ENCODE measurements at places on chromosomes 2 and 18.

DNA sequence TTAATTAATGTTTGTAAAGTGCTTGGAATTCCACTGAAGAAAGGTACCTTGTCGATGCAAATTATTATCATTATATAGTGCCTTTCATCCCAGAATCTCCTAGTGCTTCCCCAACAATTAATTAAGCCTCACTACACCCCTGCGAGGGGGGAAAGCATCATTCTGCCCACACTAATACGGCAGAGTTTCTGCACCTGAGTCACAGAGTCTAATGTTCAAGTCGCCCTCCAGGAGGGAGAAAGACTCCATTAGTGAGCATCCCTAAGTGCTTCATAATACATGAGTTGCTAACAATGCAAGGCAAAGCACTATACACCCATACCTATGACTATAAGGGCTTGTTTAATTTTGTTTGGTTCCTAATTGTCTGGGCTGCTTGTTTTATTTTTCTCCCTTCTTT, 25.4 kb upstream of the NRP2 start:
- DNase-seq, result no peak

DNA sequence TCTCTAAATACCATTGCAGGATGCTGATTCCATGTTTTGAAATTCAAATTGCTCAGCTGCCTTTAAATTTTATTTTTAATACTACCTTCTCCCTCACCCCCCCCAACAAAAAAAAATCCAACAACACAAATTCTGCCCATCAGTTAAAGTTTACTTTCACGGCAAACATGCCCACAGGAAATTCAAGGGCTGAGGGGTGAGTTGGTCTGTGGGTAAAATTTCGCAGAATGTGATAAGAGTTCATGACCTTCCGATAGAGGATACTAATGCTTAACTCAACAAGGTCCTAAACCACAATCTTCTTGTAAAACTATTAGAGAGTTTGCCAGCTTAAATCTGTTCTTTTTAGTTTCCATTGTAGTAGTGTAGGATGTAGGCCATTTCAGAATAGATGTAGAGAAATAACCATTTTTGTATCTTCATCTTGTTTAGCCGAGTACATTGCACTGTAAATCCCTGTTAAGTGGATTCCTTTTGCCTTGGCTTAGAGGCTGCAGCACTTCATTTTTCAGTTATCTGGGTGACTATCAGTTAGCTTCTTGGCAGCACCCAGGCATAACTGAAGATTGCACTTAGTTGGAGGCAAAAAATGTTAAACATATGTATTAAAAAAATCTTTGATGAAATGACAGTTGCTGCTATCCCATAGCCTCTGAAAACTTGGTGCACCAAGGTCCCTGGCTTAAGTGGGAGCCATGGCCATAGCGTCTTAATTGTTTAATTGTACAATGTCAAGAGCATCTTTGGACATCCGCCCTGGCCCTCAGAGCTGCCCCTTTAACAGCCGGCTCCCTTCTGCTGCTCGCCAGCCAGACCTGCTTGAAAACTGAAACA, 232.3 kb downstream of the HAUS1 start:
- DNase-seq, result no peak

- no peak for DNase-seq
Measured at GRCh38 chr18:25313268-25313667, 38.7 kb downstream of the ZNF521 start.

DNA sequence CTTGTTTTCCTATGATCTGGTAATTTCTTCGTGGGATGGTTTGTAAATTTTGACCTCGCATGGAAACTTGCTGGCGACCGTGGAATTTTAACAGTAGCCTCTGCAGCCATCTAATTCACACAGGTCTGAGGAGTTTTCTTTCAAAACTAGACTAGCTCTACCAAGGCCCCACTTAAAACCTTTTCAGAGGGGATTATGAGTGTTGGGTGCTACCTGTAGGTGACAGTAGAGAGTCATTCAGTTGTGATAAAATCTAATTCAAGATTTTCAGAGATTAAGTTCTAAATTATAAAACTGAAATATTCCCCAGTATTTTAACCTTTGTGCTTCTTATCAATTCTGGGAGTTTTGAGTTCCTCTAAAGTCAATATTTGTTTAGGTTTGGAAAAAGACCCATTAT, 31.0 kb downstream of the THSD7B start:
- DNase-seq, result no peak

DNA sequence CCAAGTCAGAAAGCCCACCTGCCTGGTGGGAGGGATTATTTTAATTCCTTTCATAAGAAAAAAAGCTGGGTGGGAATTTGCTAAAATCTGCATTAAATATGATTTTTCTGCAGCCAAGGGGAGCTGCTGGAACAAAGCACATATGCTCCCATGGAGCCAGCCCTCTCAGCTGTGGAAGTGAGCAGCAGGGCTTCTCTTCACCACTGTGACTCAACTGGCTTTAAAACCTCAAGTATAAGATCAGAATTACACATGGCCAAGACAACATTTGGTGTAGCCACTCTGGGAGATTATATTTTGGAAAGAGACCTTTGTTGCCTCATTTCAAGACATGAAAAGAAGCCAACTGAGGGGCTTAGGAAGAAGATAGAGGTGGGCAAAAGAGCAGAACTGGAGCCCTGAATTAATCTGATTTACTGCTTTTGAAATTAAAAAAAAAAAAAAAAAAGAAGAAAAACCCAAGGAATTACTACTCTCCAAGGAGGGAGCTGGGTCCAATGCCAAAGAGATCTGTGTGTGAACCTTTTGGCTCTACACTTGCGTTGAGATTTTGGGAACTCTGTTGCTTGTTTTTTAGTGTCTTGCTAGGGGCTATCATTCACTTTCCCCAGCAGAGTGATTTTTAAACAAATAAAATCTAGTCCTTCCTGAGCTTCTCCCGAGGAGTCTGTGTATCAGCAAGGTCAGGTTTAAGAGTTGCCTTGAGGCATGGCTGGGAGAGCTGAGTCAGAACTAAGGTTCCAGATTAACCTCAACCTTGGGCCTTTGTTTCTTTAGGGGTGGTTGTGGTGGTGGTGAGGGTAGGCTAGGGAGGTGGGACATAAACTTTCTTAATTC, 6.0 kb downstream of the LHCGR start:
- DNase-seq, result no peak

DNA sequence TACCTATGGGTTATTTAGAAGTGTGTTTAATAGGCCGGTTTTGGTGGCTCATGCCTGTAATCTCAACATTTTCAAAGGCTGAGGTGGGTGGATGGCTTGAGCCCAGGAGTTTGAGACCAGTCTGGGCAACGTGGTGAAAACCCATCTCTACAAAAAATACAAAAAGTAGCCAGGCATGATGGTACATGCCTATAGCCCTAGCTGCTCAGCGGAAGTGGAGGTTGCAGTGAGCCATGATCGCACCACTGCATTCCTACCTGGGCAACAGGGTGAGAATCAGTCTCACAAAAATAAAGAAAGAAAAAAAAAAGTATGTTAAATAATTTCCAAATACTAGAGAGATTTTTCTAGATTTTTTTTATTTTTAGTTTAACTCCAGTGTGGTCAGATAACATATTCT, 316.0 kb downstream of the KIAA1328 start:
- DNase-seq, result no peak

GRCh38 chr2:60152226-60152833, 401.1 kb downstream of the BCL11A start:
- DNase-seq, result peak; percentile 48

GRCh38 chr2:53422979-53423378, 344.6 kb upstream of the CHAC2 start:
- DNase-seq, result peak; percentile 2

- DNase-seq, result no peak
Measured at GRCh38 chr2:32227492-32227891, 37.2 kb downstream of the NLRC4 start.

GRCh38 chr18:36377626-36378025, 80.1 kb downstream of the FHOD3 start:
- no peak for DNase-seq

- DNase-seq, result no peak
Measured at GRCh38 chr2:120875431-120875830, 139.8 kb downstream of the GLI2 start.

DNA sequence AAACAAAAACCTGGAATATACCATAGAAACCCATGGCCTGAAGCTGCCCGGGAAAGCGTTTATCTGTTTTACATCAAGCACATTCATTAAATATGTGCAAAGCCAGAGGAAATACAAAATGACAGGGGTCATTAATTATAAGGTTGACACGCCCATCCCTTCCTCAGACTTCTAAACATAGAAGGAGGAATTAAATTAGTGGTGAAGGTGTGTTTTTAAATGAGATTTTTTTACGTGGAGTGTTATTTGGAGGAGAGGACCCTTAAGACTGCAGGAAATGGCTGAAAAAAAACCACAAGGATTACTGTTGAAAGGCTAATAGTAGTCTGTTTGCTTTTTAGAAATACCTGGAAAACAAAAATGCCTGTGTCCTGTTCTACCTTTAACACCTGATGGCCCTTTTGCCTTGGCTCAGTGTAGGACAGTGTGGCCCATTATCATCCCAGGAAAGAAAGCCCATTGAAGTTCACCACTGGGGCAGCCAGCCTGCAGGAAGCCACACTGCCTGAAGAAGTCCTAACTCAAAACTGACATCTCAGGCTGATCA, 123.2 kb downstream of the EPHA4 start:
- no peak for DNase-seq

- DNase-seq, result no peak
Measured at GRCh38 chr2:172813314-172813888, 77.8 kb downstream of the RAPGEF4 start.

DNA sequence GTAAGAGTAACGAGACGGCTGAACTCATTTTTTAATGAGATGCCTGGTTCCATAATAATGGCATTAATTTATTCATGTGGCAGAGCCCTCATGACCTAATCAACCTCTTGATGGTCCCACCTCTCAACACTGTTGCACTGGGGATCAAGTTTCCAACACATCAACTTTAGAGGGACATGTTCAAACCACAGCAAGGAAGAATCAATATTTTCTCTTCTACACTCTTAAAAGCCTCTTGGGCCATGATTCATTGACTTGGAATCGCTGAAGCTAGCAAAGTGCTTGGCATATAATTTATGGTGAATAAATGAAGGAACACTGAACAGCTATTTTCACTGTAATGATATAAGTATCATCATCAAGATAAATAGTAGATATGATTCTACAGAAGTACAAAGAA, 333.0 kb downstream of the TNS1 start:
- DNase-seq, result no peak

- peak; percentile 9 for DNase-seq
Measured at GRCh38 chr2:54459037-54459441, 2.9 kb downstream of the SPTBN1 start.

DNA sequence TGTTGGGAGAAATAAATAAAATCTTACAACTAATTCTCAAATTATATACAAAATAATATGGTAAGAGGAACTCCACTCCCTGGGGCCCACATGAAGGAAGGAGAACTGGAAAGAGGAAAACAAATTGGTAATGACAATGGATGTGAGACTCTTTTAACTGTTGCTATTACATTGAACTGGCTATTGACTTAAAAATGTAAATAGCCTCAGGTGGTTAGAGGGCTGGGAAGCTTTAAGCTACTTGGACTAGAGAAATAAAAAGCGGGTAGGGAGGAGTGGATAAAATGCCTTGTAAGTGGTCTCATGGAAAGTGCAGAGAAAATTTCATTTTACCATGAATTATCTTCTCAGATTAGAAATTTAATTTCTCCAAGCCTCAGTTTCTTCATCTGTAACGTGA, 64.1 kb downstream of the KCNJ3 start:
- no peak for DNase-seq

- DNase-seq, result no peak
Measured at GRCh38 chr2:199775267-199775666, 75.7 kb downstream of the FTCDNL1 start.

- DNase-seq, result no peak
Measured at GRCh38 chr2:70498054-70498453, 55.6 kb downstream of the TGFA start.

GRCh38 chr2:9525266-9525665, 30.4 kb downstream of the ADAM17 start:
- no peak for DNase-seq

- DNase-seq, result no peak
Measured at GRCh38 chr2:212892193-212892592, 259.2 kb downstream of the IKZF2 start.

DNA sequence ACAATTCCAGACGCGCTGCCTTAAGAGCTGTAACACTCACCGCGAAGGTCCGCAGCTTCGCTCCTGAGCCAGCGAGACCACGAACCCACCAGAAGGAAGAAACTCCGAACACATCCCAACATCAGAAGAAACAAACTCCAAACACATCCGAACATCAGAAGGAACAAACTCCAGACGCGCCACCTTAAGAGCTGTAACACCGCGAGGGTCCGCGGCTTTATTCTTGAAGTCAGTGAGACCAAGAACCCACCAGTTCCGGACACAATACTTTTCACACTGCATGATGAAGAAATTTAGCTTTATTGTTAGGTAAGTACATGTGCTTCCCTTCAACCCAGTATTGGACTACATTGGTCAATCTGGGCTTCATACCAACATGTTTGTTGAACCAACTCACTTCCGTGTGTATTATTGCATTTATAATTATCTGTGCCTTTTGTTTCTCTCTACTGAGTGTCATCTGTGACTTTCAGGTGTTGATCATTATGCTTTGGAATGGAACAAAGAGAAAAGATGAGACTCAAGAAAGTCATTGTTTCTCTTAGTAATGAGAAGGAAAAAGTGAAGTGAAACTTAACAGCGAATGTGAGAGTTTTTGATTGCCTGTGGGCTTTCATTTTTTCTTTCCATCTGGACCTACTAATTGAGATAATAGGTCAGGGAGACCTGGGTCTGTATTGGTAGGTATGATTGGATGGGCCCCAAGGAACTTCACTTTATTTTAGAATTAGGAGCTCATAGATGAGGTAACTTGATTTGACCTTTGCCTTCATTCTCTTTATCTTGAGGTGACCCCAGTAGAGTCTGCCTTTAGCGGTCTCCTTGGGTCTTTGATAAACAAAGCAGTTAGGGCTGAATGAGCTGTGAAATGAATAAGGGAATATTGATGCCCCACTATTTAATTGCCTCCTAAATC, 76.1 kb upstream of the CAVIN2 start:
- DNase-seq, result no peak

- DNase-seq, result no peak
Measured at GRCh38 chr2:211333377-211333776, 777.0 kb downstream of the CPS1 start.

- DNase-seq, result no peak
Measured at GRCh38 chr2:108199726-108200125, 40.0 kb upstream of the SULT1C3 start.

DNA sequence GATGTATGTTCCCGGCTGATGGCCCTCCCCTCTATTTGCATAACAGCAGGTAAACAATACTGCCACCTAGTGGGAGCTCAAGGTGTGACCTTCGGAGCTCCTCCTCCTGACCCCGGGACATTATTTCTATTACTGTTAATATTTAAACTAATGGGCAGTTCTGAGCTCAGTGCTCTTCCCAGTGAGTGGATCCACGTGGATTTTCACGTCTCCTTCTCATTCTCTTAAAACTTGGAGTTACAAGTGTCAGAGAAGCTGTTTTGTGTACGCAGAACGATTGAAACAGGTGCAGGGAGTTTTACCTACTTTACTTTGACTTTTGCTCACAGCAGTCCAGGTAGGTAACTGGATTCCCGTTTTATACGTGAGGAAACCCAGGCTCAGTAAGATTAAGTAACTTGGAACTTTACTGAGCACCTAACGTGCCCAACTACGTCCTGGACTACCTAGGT, 127.3 kb downstream of the PRKCE start:
- peak; percentile 57 for DNase-seq
